Natural killer cell (primary cell): ENCODE measurements at places on chromosomes 4 and X. TPM values are rescaled to one million over a fixed set of nuclear protein-coding genes. Genes with fewer than 3 reads are reported as not detected.

The ETDB gene
- total RNA-seq = not detected

The DTHD1 gene
- total RNA-seq = 95.4 TPM

The RAB9B gene
- total RNA-seq = 0.45 TPM

GRCh38 chrX:119887721-119888425, 7.8 kb upstream of the AKAP14 start:
- peak; percentile 74 for DNase-seq

DNA sequence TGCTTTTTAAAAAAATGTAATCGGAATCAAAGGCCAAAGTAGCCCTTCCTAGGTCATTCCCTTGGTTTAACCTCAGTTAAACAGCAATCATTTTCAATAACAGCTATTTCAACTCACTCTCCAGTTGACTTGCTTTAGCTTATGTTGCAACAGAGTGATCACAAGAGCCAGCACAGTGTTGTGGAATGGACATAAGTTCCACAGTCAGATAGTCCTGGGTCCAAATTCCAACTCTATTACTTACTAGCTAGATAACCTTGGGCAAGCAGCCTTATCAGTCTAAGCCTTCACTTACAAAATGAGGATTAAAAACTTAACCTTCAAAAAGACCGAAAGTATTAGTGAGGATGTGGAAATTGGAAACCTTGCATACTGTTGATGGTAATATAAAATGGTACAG, 9.2 kb upstream of the GPC3 start:
- no peak for DNase-seq

- DNase-seq = no peak
Measured at GRCh38 chr4:44674471-44674870, 3.7 kb upstream of the GUF1 start.

GRCh38 chr4:7240306-7240705, 48.0 kb downstream of the SORCS2 start:
- no peak for DNase-seq

DNA sequence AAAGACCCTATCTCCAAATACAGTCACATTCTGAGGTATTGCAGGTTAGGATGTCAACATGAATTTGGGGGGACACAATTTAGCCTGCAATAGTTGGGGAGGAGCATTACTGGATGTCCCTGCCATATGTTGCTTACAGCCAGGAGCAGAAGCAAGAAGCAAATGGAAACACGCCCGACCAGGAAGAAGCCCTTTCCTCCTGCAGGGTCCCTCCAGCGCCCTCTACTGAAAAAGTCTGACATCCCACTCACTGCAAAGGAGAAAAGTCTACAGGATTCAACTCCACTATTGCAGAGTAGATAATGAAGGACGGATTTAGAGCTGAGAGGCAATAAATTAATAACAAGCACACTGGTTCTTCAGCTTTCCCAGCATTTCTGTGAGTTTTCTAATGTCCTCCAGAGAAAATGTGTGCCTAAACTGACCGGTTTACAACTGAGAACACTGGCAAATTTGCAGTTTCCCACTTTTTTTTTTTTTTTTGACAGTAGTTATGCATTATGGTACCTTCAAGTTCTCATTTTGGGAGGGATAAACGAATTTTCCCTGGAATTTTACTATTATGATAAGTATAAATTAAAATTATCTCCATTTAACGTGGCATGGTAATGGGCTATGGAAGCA, 31.7 kb downstream of the COQ2 start:
- DNase-seq = peak; percentile 51
